WERI-Rb-1 (cell line): ENCODE measurements at places on chromosomes 2 and 18.
A peak's percentile ranks its signal among the peaks of the same experiment; 100 is the strongest.

DNA sequence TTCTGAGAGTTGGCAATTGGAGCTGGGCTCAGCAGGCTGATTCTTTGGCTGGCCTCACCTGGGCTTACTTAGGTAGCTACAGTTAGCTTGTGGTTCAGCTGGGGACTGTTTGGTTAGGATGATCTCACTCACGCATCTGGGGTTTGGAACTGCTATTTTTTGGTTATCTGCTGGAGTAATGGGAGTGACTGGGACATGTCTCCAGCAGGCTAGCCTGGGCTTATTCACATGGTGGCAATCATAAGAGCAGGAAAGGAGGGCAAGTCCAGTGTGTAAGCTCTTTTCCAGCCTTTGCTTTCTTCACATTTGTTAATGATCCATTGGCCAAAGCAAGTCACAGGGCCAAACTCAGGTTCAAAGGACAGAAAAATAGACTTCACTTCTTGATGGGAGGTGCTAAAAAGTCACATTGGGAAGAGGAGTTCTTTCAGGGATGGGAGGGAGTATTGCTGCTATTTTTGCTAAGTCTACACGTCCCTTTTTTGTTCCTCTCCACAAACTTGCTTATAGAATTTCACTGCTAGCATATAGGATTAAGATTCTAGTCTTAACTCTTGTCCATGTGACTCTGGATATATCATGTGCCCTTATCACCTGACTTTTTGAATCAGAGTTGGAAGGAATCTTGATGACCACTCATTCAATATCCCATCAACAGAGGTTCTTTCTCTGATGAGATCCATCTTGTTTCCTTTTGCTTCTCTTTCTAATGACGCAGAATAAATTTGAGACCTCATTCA is 174.0 kb downstream of the ZFP36L2 start:
- no peak for DNase-seq

- no peak for DNase-seq
These were observed 988.2 kb upstream of the CDH2 start for GRCh38 chr18:29164993-29165599.

GRCh38 chr2:9656270-9656766 is 25.5 kb upstream of the YWHAQ start:
- DNase-seq = peak; percentile 65

- no peak for DNase-seq
These were observed 121.8 kb upstream of the EPAS1 start for GRCh38 chr2:46175419-46175818.

DNA sequence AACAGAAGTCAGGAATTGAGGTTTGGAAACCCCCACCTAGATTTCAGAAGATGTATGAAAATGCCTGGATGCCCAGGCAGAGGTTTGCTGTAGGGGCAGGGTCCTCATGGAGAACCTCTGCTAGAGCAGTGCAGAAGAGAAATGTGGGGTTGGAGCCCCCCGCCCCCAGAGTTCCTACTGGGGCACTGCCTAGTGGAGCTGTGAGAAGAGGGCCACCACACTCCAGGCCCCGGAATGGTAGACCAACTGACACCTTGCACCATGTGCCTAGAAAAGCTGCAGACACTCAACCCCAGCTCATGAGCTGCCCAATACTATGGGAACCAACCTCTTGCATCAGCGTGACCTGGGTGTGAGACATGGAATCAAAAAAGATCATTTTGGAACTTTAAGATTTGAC is 967.0 kb upstream of the NRXN1 start:
- no peak for DNase-seq

DNA sequence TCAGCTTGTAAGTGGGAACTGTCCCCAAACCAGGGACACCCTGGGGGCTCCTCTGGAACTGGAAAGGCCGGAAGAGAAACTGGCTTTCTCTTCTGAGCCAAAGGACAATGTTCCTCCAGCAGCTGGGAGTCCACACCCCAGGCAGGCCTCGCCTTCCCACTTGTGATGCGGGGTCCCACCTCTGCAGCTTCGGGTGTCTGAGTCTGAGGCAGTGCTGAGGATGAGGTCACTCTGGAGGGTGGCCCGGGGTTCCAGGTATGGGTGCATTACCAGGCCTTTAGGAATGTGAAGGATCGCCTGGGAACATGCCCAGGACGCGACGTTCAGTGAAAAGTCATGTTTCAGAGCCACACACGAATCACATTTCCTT is 18.2 kb upstream of the BOK start:
- DNase-seq = no peak

GRCh38 chr2:104447831-104448434 is 406.0 kb upstream of the POU3F3 start:
- DNase-seq = no peak

- DNase-seq = no peak
These were observed 54.1 kb upstream of the ERBB4 start for GRCh38 chr2:212592695-212593094.

GRCh38 chr2:4976407-4976806 is 715.8 kb upstream of the SOX11 start:
- no peak for DNase-seq

DNA sequence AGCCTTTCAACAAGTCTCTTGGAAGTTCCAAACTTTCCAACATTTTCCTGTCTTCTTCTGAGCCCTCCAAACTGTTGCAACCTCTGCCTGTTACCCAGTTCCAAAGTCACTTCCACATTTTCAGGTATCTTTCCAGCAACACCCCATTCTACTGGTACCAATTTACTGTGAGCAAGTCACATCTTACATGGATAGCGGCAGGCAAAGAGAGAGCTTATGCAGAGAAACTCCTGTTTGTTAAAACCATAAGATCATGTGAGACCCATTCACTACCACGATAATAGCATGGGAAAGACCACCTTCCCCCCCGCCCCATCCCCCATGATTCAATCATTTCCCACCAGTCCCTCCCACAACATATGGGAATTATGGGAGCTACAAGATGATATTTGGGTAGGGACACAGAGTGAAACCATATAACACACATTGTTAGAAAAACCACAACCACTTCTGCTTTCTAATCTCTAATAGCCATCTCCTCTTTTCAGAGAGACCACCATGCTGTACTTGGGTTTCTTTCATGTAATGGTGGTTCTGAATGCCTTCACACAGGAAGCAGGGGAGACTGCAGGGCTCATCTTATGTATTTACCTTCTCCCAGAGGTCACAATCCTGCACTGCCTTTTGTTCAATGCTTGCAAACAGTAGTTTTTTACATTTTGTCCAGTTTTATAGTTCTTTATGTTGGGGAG is 46.0 kb upstream of the CALCRL start:
- DNase-seq = no peak

- peak; percentile 66 for DNase-seq
These were observed 27.0 kb downstream of the TMEM200C start for GRCh38 chr18:5868218-5868854.

DNA sequence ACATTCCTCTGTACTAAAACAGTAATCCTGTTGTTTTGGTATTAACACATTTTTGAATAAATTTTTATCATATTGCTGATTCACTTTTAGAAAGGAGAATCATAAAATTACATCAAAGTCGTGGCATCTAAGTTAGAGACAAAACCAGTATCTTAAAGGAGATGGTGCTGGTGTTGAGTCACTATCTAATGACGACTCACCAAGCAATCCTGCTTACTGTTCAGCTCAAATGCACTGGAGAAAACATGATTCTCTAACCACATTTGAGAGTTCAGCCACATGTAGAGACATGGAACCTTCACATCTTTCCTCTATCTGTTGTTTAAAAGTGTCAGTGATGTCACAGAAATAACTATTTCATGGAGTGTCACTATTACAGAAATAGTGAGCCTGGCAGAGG is 473.8 kb downstream of the TGIF1 start:
- DNase-seq = no peak

GRCh38 chr2:216833061-216833460 is 26.8 kb downstream of the TNP1 start:
- DNase-seq = no peak

- DNase-seq = no peak
These were observed 51.7 kb downstream of the PELI1 start for GRCh38 chr2:64092502-64092901.

- no peak for DNase-seq
These were observed 539.0 kb upstream of the TNP1 start for GRCh38 chr2:217398860-217399259.
